Right kidney (tissue), 9 donors: ENCODE measurements at places on chromosomes 13 and 19.

GRCh38 chr13:25659091-25659795 is 287.5 kb downstream of the ATP8A2 start:
- DNase-seq: no peak

DNA sequence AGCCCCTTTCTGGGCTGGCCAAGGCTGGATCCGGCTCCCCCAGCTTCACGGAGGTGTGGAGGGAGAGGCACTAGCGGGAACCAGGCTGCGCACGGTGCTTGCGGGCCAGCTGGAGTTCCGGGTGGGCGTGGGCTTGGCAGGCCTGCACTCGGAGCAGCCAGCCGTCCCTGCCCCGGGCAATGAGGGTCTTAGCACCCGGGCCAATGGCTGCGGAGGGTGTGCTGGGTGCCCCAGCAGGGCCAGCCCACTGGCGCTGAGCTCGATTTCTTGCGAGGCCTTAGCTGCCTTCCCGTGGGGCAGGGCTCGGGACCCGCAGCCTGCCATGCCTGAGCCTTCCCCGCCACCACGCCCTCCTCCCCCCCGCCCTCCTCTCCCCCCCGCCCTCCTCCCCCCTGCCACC is 2.6 kb upstream of the ZNF559 start:
- no peak for DNase-seq

- DNase-seq: peak; percentile 76
Observed at GRCh38 chr19:45876411-45877197, 9.3 kb downstream of the IRF2BP1 start.

- DNase-seq: no peak
Observed at GRCh38 chr13:65656740-65657329, 1573.3 kb downstream of the PCDH9 start.

DNA sequence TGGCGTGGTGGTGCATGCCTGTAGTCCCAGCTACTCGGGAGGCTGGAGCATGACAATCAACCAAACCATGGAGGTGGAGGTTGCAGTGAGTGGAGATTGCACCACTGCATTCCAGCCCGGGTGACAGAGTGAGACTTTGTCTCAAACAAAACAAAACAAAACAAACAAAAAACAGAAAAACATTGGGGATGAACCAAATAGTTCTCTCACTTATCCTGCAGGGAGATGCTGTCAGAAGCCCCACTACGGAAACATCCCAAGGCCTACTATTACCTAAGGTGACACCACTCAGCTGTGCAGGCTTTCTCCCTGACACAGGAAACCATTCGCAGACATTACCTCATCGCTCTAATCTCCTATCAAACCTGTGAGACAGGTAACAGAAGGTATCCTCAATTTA is 113.5 kb downstream of the FOXO1 start:
- no peak for DNase-seq

GRCh38 chr13:113086991-113087922 is 18.3 kb upstream of the F7 start:
- no peak for DNase-seq

DNA sequence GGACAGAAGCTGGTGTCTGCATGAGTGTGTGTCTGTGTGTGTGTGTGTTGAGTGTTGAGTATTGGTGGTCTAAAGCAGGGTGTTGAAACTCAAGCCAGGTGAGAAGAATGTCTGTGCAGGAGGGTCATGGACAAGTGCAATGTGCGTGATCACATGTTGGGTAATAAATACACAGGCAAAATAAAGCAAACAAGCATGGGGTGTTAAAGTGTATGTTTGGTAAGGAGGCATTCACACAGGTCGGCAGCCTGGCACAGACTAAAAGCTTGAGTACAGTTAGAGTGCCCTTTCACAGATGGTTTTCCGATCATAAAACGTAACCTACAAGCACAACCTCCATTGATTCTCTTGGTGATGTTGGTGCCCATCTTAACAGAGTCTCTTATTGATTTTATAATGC is 476.9 kb upstream of the KLHL1 start:
- DNase-seq: no peak

- no peak for DNase-seq
Observed at GRCh38 chr13:98301721-98302120, 124.7 kb upstream of the RNF113B start.

DNA sequence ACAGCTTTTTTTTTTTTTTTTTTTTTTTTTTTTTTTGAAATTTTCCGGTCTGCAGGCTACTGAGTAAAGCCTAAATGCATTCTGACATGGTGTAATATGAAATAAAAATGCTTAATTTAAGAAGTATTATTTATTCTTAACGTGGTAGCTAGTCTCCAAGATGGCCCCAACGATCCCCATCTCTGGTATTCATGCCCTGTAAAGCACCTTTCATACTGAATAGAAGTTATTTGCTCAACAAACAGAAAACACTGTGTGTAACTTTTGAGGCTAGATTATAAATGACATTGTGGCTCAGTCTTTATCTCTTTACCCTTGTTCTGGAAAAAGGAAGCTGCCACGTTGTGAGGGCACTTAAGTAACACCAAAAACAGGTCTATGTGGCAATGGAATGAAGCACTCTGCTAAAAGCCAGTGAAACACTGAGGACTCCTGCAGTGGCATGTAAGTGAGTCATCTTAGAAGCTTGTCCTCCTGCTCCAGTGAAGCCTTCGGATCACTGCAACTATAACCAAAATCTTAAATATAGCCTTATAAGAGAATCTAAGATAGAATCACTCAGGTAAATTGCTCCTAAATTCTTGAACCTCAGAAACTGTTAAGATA is 128.7 kb downstream of the UGGT2 start:
- DNase-seq: no peak
